ENCODE measurements at places on chromosomes 6 and 20. TPM values are rescaled to one million over a fixed set of nuclear protein-coding genes. Genes with fewer than 3 reads are reported as not detected.

ZNF311 gene
- 4.2 TPM for total RNA-seq

PNLDC1 gene
- total RNA-seq, result 0.44 TPM

DNA sequence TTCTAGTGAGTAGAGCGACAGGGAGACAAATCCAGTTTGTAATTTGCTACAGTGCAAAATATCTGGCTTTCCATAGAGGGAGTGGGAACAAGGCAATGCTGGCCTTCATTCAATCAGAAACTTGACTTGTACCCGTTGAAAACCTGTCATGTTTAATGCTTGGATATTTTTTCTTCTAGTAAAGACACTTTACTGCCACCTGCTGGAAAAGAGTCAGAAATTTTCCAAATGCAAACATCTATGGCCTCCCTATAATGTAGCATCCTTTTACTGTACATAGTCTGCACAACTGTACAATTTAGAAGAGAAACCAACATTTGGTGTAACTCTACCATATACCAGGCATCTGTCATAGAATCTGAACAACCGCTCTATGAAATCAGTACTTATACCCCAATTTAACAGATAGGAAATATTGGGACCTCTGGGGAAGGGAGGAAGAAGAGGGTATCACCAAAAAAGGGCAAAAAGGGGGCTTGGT lies 16.7 kb upstream of the TBC1D20 start:
- H3K4me3 ChIP-seq, result no peak overlapping the region
- H3K4me1 ChIP-seq, result no peaks in the 10 kb centered on the region
- H3K36me3 ChIP-seq, result peaks cover 35% of the 10 kb centered on the region
- no peaks in the 10 kb centered on the region for H3K27me3 ChIP-seq
- DNase-seq, result no peak
- no peak overlapping the region for H3K27ac ChIP-seq

- H3K27ac ChIP-seq, result no peak overlapping the region
- H3K4me3 ChIP-seq, result no peak overlapping the region
- no peaks in the 10 kb centered on the region for H3K4me1 ChIP-seq
- no peaks in the 10 kb centered on the region for H3K27me3 ChIP-seq
- no peak for DNase-seq
- H3K36me3 ChIP-seq, result no peaks in the 10 kb centered on the region
These were observed 313.5 kb upstream of the MANEA start for GRCh38 chr6:95263840-95264239.

GRCh38 chr6:128131566-128131965 lies 230.7 kb upstream of the THEMIS start:
- no peaks in the 10 kb centered on the region for H3K36me3 ChIP-seq
- H3K27me3 ChIP-seq, result no peaks in the 10 kb centered on the region
- H3K4me3 ChIP-seq, result no peak overlapping the region
- no peaks in the 10 kb centered on the region for H3K4me1 ChIP-seq
- DNase-seq, result no peak
- no peak overlapping the region for H3K27ac ChIP-seq

GRCh38 chr6:161534264-161534873 lies 260.5 kb upstream of the AGPAT4 start:
- no peaks in the 10 kb centered on the region for H3K27me3 ChIP-seq
- no peaks in the 10 kb centered on the region for H3K36me3 ChIP-seq
- DNase-seq, result no peak
- no peaks in the 10 kb centered on the region for H3K4me1 ChIP-seq
- H3K4me3 ChIP-seq, result no peak overlapping the region

GRCh38 chr6:11043378-11043960 lies 636 bp downstream of the ELOVL2 start:
- H3K27me3 ChIP-seq, result peaks cover 19% of the 10 kb centered on the region
- no peak for DNase-seq
- H3K27ac ChIP-seq, result no peak overlapping the region
- peaks cover 4% of the 10 kb centered on the region for H3K36me3 ChIP-seq
- peaks cover 6% of the 10 kb centered on the region for H3K4me1 ChIP-seq
- peak overlapping the region; percentile 48 for H3K4me3 ChIP-seq

Data from H1 (cell line).